ENCODE measurements at places on chromosomes 4 and X.

GRCh38 chr4:177517862-177518261, 75.6 kb upstream of the AGA start:
- DNase-seq: no peak

- peak; percentile 81 for DNase-seq
These were observed 4.2 kb upstream of the ZNF157 start for GRCh38 chrX:47366041-47366722.

DNA sequence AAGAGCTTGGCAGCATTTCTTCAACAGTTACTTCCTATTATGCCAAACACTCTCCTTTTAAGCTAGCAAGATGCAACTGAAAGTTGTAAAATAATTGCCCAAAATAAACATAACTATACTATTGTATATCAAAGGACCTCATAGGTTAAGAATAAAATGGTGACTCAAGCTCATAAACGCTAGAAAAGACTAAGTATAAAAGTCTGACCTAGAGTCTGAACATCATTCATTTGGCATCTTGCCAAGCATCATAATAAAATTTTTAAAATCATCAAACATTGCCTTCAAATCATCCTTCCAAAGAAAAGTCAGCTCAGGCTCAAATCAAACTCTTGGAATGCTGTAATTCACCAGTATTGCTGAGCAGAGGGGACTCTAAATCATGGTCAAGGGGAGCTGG, 281.2 kb downstream of the QDPR start:
- DNase-seq: no peak

DNA sequence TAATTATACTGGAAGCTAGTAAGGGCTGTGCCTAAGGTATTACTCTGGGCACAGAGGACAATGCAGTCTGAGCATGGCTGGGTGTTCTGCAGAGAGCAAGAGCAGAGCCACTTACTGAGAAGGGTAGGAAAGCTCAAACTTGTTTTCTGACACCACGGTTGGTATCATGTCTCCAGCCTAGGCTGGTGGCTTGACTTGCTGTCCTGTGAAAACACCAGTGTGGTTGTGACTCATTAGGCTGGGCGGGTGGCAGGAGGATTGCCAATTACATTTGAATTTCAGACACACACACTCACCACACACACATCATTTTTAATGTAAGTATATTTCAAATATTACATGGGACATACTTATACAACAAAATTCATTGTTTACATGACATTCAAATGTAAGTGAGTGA, 19.7 kb upstream of the MTM1 start:
- DNase-seq: no peak

DNA sequence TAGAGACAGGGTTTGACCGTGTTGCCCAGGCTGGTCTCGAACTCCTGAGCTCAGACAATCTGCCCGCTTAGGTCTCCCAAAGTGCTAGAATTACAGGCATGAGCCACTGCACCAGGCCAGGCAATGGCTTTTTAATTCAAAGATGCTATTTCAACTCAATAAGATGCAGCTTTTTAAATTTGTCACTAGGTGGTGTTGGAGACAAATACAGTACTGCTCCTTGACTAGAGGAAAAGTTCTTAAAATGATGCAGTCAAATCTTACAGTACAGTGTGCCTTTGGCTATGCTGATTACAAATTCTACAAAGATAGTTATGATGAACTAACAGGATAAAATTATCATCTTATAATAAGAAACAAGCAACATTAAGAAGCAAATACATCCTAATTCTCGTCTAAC, 441.1 kb downstream of the KCNIP4 start:
- no peak for DNase-seq

- DNase-seq: no peak
These were observed 2.9 kb downstream of the SMIM20 start for GRCh38 chr4:25916870-25917269.

- peak; percentile 68 for DNase-seq
These were observed 23.3 kb downstream of the ARHGAP24 start for GRCh38 chr4:85498068-85498733.

DNA sequence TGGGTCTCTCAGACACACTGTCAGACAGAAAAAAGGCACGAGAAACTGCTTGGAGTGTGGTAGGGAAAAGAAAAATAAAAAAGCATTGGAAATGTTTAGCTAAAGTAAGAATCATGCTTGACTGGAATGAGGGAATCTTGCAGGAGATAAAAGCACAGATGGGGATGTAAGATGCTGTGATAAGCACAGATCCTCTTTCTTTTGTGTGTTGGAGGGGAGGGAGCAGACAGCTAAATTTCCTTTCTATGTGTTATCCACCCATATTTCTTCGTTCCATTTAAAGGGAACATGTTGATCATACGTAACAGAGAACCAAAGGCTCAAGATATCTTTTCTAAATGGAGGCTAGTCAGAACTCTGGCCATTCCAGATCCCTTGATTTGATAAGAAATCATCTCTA, 614.0 kb upstream of the LCORL start:
- DNase-seq: no peak

DNA sequence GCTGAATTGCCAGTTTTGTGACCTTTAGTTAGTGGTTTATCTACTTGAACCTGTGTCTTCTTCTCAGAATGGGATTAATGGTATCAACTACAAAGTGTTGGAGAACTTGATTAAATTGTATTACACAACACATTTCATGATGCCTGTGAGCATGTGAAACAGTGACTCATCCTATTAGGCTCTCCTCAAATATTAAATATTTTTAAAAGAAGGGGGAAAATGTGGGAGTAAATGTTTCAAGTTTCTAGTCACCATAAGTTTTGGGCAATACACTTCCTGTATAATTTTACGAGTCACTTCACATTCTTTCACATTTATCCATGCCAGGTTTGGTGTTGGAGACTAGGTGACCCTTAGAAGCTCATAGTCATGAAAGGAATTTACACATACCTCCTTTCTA, 147.0 kb downstream of the HS3ST1 start:
- DNase-seq: no peak

DNA sequence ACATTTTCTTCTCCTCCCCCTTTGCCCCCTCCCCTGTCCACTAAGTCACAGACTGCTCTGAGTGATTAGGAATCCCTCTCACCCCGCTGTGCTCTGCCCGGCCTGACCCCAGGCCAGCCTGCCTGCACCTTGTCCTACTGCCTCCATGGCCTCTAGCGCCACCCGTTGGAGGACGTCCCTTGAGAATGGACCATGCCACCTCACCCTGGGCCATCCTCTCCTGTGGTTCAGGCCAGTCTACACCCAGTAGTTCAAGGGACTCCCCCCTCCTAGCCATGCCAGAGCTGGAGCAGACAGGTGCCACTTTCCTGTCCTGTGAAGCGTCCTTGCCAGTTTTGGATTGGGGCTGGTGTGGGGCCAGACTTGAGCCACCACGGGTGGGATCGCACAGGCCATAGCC, 9.7 kb upstream of the IRAK1 start:
- no peak for DNase-seq

GRCh38 chr4:116585246-116585645, 500.1 kb downstream of the TRAM1L1 start:
- no peak for DNase-seq

DNA sequence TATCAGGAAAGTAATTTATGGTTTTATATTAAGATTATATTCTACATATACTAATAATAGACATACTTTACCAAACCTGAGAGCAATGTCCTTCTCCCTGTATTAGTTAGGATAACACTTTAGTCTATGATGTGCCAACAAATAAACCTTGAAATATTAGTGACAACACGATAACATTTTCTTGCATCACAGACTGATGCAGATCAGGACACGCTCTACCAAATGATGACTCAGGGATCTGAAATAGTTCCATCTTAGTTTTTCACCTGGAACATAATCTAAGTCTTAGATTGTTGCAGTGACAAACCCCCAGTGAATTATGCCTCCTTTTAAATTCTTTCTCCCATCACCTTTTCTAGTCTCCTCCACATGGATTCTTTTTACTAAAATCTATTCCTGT, 214.2 kb downstream of the CLCN4 start:
- DNase-seq: no peak

GRCh38 chr4:7194251-7195140, 2.2 kb downstream of the SORCS2 start:
- DNase-seq: no peak

DNA sequence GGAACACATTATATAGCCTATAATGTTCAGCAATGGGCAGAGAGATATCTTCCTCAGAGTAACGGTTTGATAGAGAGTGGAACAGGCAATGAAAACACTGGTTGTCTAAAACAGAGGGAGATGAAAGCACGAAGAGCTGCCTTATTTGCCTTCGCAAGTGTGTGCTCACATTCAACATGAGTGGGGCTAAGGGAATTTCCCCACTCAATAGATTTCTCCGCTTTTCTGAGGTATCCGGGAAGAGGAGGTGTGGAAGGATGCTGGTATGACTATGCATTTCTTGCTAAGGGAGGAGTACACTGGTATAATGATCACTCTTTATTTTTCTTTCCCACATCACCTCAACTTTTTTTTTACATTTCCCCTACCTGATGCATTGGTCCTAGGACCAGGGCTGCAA, 7.8 kb upstream of the GPR82 start:
- no peak for DNase-seq

GRCh38 chrX:70172964-70173363, 4.3 kb upstream of the DGAT2L6 start:
- no peak for DNase-seq

Data from CD4-positive, alpha-beta T cell treated with Interleukin-1 beta for 1 hour (primary cell).